ENCODE measurements at places on chromosomes 7 and 10.
A peak's percentile ranks its signal among the peaks of the same experiment; 100 is the strongest.

DNA sequence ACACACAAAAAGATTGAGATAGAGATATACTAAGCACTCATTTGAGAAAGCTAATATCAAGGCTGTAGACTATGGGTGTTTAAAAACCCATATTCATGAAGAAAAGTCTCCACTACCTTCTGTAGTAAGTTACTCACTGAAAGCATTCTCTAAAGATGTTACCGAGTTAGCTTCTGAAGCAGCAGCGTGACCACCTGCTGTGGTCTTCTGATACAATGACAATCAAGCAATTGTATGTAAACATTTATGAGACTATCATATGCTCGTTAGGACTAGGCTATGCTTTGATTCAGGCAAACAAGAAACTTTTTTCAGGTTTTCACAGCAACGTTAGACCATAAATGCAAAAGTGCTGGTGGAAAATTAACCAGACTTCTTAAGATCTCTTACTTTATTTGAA lies 11.2 kb downstream of the RHOBTB1 start:
- no peak for DNase-seq

- peak; percentile 34 for DNase-seq
Measured at GRCh38 chr10:12782537-12782936, 219.0 kb downstream of the CCDC3 start.

DNA sequence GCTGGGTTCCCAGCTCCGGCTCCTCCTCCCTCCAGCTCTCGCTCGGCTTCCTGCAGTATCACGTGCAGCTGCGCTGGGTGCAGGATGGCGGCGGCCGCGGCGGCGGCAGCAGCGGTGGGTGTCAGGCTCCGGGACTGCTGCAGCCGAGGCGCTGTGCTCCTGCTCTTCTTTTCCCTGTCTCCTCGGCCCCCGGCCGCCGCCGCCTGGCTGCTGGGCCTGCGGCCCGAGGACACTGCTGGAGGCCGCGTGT lies at the start of gene CNNM1:
TSS of gene CNNM1 (plus strand) at position 53 of the 250 bp plus-strand sequence. CDS start at position 85, 32 bp downstream.
- no peak for DNase-seq

- no peak for DNase-seq
Measured at GRCh38 chr10:126247446-126247975, 140.8 kb downstream of the ADAM12 start.

- no peak for DNase-seq
Measured at GRCh38 chr10:3654496-3654895, 130.5 kb downstream of the KLF6 start.

- no peak for DNase-seq
Measured at GRCh38 chr7:96658022-96658412, 51.6 kb downstream of the SEM1 start.

DNA sequence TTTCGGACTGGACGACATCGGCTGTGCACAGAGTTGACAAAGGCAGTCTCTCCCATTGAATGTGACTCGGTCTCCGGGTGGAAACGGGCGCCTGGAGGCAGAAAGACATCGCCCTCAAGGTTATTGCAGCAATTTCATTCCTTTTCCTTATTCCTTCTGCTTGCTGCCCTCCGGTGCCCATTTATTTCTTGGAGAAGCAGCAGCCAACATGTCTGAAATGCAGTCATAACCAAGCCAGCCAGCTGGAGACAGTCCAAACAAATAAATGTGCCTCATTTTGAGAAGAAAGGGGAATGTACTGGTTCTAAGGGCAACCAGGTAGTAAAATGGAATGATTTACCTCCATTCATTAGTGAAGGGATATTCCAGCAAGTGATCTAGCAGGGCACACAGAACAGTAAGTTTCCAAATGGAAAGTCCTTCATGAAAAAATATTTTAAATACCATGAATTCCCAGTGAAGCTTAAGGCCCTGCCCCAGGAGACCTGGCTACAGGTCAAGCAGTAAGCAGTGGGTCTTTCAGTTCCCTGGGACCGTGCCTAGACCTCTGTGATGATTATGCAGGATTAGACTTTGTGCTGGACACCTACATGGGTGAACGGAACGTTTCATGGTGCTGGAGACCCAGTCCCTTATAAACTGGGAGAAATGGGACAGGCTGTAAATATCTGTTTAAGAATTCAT lies 86.6 kb downstream of the ABLIM1 start:
- no peak for DNase-seq

DNA sequence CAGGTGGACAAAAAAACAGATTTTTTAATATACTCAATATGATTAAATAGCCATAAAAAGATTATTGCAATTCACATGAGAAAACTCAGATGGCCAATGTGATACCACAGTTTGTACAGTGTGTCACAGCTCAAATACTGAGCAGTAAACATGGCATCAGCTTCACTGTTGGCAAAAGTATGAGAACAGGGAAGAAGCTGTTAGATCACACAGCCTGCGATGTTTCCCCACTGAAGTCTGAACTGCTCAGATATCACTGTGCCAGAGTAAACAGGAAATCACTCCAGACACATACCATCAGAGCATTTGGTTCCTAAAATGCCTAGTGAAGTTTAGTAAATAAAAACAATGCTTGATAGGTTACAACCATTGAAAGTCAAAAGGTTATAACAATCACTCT lies 347.8 kb downstream of the ETV1 start:
- no peak for DNase-seq

Measured in GM19239 (cell line).